T-cell (primary cell): ENCODE measurements at places on chromosomes 11 and 22. TPM values are rescaled to one million over a fixed set of nuclear protein-coding genes. Genes with fewer than 3 reads are reported as not detected.

DNA sequence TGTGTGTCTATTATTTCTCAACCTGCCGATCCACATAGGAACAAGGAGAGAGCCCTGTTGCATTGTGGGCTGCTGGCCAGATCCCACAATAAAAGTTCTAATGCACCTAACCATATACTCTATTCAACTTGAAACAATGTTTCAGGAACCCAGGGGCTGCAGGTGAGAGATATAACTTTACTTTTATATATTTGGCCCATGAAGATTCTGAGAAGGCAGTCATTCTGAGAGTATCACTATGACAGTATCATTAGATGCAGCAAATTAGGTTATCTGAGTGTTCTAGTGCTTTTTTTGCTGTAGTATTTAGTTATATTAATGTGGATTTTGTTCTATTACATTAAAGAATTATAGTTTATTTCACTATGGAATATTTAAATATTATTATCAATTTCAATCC lies 655.1 kb upstream of the ARHGAP42 start:
- DNase-seq, result no peak

Gene AMPD3
- total RNA-seq, result 26.0 TPM

DNA sequence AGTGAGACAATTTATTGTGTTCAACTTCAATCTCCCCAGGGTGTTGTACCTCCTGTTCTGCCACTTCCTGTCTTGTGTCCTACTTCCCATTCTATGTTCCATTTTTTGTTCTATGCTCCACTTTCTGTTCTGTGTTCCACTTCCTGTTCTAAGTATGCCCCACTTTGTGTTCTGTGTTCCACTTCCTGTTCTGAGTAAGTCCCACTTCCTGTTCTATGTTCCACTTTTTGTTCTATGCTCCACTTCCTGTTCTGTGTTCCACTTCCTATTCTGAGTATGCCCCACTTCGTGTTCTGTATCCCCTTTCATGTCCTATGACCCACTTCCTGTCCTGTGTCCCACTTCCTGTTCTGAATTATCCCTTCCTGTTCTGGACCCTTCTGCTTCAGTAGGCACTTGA lies 732.7 kb downstream of the TBC1D22A start:
- DNase-seq, result no peak

GRCh38 chr22:37018815-37019308 lies 385 bp downstream of the TST start:
- no peak for DNase-seq

DNA sequence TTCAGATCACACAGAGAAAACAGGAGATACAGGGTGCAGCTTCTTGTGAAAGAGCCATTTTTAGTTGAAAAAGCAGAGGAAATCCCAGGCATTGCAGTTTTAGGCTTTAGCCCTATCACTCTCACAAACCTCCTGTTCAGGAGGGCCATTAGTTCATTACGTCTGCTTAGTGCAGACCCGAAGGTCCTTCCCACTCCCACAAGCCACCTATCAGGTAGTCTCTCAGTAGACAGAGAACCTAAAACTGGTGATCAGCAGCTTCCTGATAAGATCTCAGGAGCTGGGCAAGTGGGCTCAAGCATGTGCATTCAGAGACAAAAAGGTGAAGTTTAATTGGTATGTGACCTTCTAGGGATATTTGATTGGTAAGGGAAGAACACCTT lies 4.3 kb downstream of the GLYAT start:
- DNase-seq, result no peak

DNA sequence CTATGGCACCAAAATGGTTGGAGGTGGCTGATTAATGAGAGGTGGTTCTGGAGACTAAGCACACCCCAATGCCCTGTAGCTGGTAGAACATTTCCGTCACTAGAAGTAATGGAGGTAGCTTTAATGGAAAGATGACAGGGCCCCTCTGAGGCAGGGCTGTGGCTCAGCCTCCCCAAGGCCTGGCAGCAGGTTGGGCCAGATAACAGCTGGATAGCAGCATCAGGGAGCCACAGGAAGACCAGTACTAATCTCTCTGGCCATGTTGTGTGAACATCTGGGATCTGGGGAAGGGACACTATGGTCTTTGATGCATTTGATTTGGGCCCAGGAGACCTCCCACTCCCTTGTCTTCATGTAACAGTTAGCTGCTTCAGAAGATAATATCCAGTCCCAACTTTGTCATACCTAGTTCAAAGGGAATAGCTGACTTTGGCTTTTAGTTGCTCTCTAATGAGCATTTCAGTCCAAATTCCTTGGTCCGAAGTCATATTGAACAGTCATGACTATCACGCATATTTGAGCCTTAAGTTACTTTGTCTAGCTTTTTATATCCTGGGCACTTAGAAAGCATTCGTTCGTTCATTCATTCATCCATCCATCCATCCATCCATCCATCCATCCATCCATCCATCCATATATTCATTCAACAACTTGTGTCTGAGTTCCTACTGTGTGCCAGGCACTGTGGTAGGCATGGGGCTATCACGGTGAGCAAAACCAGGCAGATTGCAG lies 53.0 kb upstream of the LMO2 start:
- DNase-seq, result no peak

Gene CNIH2
- 1.9 TPM for total RNA-seq

GRCh38 chr11:64519541-64519940 lies 71.5 kb upstream of the SLC22A12 start:
- no peak for DNase-seq

DNA sequence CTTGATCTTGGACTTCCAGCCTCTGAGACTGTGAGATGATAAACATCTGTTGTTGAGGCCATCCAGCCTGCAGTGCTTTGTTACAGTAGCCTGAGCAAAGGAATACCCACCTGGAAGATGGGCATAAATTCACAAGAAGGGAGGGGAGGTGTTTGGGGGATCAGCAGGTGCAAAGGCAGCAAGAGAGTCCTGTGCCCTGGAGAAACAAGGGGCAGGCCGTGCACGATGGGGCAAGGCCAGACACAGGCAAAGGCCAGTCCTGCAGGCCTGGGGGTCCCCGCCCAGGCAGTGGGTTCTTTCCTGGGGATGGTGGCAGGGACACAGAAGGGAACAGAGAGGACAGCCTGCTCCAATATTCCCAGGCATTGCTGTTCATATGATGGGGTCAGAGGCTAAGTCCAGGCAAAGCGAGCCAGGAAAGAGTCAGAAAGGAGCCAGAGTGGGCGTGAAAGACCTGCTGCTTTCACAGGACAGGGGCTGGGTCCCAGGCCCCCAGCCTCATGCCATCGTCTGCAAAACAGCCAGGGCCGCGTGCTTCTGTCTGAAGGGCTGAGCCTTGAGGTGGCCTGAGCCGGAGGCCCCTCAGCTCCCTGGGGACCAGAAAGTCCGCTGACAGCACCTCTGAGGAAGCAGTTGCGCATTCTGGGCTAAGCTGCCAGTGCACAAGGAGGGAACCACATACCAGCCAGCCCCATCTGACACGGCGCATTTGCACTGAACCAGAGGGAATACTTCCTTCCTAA lies 48.8 kb downstream of the MYEOV start:
- no peak for DNase-seq

DNA sequence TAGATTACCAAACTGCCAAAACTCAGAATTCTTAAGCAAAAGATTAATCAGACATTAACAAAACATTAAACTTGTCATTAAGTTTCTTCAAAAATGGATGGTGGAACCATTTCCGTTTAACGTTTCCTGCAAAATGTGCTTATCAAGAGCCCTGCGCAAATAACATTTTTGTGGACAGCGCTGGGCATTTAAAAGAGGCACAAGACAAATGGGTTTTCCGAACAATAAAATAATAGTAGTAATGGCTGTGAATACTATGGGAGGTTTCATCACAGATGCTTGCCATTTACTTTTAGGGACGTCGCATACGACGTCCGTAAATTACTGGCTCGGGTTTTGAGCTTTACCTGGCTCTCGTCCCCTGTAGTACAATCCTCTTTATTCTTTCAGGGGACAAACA lies 1.1 kb downstream of the NPAT start:
- no peak for DNase-seq

Gene OR56A1
- not detected for total RNA-seq

DNA sequence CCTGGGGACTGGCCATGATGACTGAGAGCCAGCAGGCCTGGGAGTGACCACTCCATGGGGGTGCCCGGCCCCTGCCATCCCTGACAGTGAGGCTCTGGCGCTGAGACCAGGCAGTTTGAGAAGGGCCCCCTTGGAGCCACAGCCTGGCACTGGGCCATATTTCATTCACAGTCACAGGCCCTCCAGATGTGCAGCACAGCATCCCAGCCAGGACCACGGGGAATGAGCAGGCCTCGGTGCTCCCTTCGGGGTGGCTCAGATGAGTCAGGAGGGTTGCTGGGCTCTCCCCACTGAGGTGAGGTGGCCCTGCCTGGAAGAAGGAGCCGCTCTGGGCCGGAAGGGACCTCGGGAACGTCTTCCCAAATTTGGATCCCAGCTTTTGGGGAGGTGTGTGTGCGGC lies 53.0 kb downstream of the GRAMD4 start:
- DNase-seq, result no peak

DNA sequence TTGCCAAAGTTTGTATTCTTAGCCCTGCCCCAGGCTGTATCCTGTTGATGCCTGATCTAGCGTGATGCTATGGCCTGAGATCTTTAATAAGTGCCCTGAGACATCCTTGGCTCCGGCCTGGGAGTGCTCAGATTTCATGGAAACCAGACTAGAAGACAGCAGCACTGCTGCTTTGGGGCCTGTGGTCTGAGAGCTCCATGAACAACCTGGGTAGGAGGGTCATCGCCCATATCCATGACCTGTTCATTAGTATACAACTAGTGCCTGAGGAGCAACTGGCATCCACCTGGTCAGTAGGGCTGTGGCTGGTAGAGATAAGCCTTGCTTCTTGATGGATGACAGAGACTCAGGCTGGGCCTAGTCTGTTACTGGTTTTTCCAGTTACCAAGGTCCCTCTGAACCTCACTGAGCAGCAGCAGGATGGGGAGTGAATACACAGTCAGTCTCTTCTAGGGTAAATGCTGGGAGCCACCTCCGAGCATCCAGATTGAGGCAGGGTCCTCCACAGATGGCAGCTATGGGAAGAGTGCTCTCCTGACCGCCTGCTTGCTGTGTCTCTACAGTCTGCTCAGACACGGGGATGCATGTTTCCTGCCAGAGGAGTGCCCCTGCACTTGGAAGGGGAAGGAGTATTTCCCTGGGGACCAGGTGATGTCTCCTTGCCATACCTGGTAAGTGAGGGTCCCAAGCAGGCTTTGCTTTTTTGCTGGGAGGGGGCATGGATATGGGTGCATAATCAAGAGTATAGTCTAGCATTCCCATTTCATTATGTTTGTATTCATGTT lies 39.0 kb downstream of the OTOG start:
- DNase-seq, result no peak

Gene PVALB
- total RNA-seq, result not detected

Gene SLC22A12
- not detected for total RNA-seq

Gene TYR
- total RNA-seq, result not detected

GRCh38 chr11:127926721-127927120 lies 660.6 kb downstream of the ETS1 start:
- no peak for DNase-seq

GRCh38 chr22:48871176-48871840 lies 956.4 kb downstream of the BRD1 start:
- DNase-seq, result no peak

GRCh38 chr11:131684111-131685060 lies 314.0 kb downstream of the NTM start:
- no peak for DNase-seq

- DNase-seq, result no peak
Measured at GRCh38 chr22:25919452-25919851, 177.5 kb downstream of the MYO18B start.

Gene OR2AG1
- total RNA-seq, result not detected

Gene SCO2
- total RNA-seq, result 4.0 TPM

Gene ZW10
- 8.5 TPM for total RNA-seq

DNA sequence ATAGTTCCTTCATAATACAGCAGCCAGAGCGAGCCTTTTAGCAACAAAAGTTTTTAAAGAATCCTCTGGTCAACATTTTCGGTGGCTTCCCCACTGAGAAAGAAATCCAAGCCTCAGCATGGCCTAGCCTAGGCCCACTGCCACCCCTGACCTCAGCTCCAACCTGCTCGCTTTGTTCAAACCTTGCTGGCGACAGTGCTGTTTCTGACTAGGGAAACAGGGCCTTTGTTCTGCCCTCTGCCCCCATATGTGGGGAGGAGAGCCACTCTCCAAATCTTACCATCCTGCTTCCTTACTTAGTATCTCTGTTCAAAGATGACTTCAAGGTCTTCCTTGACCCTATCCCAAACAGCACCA lies 95.8 kb downstream of the CCDC83 start:
- DNase-seq, result no peak

GRCh38 chr11:95324826-95325225 lies 93.8 kb upstream of the SESN3 start:
- no peak for DNase-seq

- no peak for DNase-seq
Measured at GRCh38 chr22:38753948-38754750, 1.6 kb downstream of the SUN2 start.

DNA sequence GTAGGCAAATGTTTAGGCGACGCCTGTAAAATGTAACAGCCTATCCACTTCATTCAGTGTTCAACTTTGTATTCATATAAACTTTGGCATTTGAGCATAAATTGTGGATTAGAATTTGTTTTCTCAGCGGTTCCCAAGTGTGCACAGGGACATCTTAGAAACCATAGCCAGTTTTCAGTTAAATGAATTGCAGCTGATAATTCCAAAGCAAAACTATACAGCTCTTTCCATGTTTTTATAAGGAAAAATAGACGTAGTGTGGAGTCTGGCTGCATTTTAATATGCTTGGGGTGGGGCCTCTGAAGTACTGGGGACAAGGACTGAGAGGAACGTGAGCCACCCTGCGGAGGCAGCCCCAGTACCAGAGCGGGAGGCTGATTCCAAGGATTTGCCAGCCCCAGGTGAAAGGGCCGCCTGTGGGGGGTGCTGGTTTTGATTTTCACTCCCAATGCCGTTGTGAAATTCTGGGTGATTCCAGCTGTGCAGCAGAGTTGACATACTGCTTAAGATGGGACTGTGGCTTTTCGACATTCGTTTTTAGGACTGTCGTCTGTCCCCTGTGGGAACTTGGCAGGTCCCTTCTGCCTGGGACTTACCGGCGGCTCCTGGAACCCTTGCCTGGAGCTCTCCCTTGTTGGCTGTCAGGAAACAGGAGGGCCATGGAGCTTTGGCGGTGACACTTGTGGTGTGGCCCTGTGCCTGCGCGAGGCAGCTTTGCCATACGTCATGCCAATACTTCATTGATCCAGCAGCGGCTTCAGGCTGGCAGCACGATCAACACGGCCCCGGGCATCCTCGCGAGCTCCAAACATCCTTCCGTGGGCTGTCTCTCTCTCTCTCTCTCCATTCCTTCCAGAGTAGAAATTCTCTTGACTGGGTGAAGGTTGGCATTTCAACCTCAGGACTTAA lies 370.9 kb downstream of the TBC1D22A start:
- no peak for DNase-seq

GRCh38 chr11:67379061-67380058 lies 6.0 kb upstream of the CLCF1 start:
- DNase-seq, result no peak

GRCh38 chr11:87137711-87138110 lies 100.0 kb downstream of the TMEM135 start:
- DNase-seq, result no peak
